ENCODE measurements at places on chromosomes 2 and 18. TPM values are rescaled to one million over a fixed set of nuclear protein-coding genes. Genes with fewer than 3 reads are reported as not detected.

GRCh38 chr2:168090366-168091135 lies 156.8 kb downstream of the STK39 start:
- no peak overlapping the region for H3K4me3 ChIP-seq
- DNase-seq = no peak
- peaks cover 8% of the 10 kb centered on the region for H3K4me1 ChIP-seq
- no peaks in the 10 kb centered on the region for H3K27me3 ChIP-seq

GRCh38 chr2:69224512-69224837 lies 162.6 kb downstream of the GFPT1 start:
- H3K27ac ChIP-seq = no peak overlapping the region
- DNase-seq = no peak
- H3K4me3 ChIP-seq = no peak overlapping the region
- no peaks in the 10 kb centered on the region for H3K27me3 ChIP-seq

GRCh38 chr2:105809097-105809473 lies 64.4 kb downstream of the NCK2 start:
- no peak overlapping the region for H3K27ac ChIP-seq
- no peak for DNase-seq
- peaks cover 16% of the 10 kb centered on the region for H3K4me1 ChIP-seq
- no peaks in the 10 kb centered on the region for H3K36me3 ChIP-seq
- H3K27me3 ChIP-seq = no peaks in the 10 kb centered on the region

ONECUT2 gene
- not detected for total RNA-seq

TUBA4B gene
- total RNA-seq = not detected

RUFY4 gene
- total RNA-seq = 0.68 TPM

PNPT1 gene
- 8.9 TPM for total RNA-seq

DNA sequence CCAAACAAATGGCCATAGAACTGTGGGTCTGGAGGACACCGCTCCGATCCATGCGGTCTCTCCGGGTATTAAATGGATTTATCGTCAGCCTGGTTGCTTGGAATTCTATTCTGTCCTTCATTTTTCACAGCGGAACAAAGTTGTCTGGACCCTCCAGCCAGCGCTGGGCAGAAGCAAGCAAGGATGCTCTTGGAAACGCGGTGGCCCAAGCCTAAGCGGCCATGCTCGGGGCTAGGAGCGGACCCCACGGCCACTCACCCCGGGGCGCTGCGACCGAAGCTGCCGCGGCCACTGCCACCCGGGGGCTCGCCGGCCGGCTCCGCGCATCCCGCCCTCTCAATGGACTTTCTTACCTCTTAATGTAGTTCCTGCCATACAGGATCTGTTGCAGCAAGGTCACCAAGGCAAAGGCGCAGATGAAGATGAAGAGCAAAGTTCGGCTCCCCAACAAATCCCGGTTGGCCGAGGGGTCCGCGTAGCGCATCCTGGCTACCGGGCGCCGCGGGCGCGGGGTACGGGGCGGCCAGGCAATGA lies 761 bp downstream of the ST8SIA5 start:
- H3K27me3 ChIP-seq = no peaks in the 10 kb centered on the region
- H3K27ac ChIP-seq = no peak overlapping the region
- peaks cover 10% of the 10 kb centered on the region for H3K4me1 ChIP-seq

GRCh38 chr2:8251856-8252255 lies 430.0 kb upstream of the ID2 start:
- H3K27ac ChIP-seq = no peak overlapping the region
- no peaks in the 10 kb centered on the region for H3K36me3 ChIP-seq
- peaks cover 40% of the 10 kb centered on the region for H3K4me1 ChIP-seq

SERPINB12 gene
- not detected for total RNA-seq

- no peak overlapping the region for H3K27ac ChIP-seq
- no peaks in the 10 kb centered on the region for H3K27me3 ChIP-seq
- H3K36me3 ChIP-seq = no peaks in the 10 kb centered on the region
- DNase-seq = no peak
- H3K4me1 ChIP-seq = no peaks in the 10 kb centered on the region
These were observed 91.6 kb downstream of the TMX3 start for GRCh38 chr18:68623342-68623741.

SLC14A1 gene
- total RNA-seq = 76.3 TPM

DNA sequence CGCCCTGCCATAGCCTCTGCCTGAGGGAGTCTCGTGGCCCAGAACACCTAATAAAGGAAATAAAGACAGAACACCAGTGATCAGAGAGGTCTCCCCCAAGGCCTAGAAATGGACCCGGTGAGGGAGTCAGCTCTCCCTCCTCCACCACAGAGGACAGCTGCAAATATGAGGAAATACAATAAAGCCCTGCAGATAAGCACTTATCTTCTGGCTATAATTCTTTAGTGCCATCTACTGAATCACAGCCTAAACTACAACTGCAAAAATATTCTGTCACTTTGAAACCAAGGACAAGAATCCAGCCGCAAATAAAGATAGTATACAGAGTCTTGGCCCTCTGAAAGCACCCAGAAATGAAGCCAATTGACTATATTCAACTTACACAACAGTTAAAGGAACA lies 42.4 kb upstream of the TACR1 start:
- no peaks in the 10 kb centered on the region for H3K4me1 ChIP-seq
- H3K36me3 ChIP-seq = no peaks in the 10 kb centered on the region
- H3K27ac ChIP-seq = no peak overlapping the region
- DNase-seq = no peak
- H3K27me3 ChIP-seq = no peaks in the 10 kb centered on the region

GRCh38 chr2:75600461-75601011 lies 39.8 kb upstream of the EVA1A start:
- H3K36me3 ChIP-seq = no peaks in the 10 kb centered on the region
- no peak overlapping the region for H3K4me3 ChIP-seq
- H3K27me3 ChIP-seq = no peaks in the 10 kb centered on the region
- H3K27ac ChIP-seq = no peak overlapping the region

ACADL gene
- total RNA-seq = 51.6 TPM
